ENCODE measurements at places on chromosomes 7 and 10.

DNA sequence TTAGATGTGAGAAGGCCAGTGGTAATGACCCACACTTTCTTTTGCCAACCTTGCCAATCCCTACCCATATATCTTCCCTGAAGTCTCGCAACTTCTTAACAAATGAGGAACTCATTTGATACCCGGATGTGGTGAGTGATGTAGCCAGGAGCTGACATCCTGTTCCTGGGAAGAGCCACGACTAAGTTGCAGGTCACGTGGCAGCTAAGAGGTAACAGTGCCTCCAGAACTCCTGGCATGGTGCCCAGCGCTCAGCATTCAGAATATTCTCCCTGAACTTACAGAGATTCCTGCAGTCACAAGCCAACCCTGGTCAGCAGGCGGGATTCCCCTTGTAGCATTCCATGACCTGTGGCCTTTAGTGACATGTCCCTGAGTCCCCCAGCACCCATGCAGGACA, 282.5 kb downstream of the GALNT17 start:
- no peak overlapping the region for H3K27ac ChIP-seq
- no peak for DNase-seq
- peaks cover 24% of the 10 kb centered on the region for H3K36me3 ChIP-seq

- H3K4me1 ChIP-seq, result no peaks in the 10 kb centered on the region
- no peak overlapping the region for H3K27ac ChIP-seq
- H3K27me3 ChIP-seq, result no peaks in the 10 kb centered on the region
- no peaks in the 10 kb centered on the region for H3K36me3 ChIP-seq
- H3K4me3 ChIP-seq, result no peak overlapping the region
Measured at GRCh38 chr7:44144426-44144967, 3.4 kb upstream of the MYL7 start.

DNA sequence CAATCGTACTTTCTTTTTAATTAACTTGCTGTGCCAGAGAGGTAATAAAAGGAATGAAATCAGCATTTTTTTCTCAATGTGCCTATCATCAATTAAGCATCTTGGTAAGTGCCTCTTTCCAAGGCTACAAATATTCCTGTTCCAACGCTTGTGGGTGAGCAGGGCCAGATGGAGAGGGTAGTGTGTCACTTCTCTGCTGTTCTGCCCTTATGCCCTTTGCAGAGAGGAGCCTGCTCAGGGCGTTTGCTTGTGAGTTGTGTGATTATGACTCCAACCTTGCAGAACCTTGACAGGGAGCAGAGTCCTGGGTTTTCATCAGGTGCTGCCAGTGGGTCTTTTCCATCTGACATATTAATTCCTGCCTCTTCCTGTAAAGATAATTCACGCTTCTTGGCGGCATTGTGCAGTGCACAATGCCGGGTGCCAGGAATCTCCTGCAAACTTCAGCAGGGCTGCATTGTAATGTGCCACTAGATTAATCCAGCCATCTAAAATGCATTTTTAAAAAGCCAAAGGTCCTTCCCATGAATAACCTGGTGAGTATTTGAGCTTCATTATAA, 234.4 kb downstream of the ARHGAP12 start:
- no peaks in the 10 kb centered on the region for H3K27me3 ChIP-seq
- H3K4me1 ChIP-seq, result peaks cover 14% of the 10 kb centered on the region
- no peak for DNase-seq
- no peak overlapping the region for H3K4me3 ChIP-seq

GRCh38 chr10:75226656-75227055, 9.1 kb downstream of the COMTD1 start:
- peak overlapping the region; percentile 74 for H3K27ac ChIP-seq
- H3K4me3 ChIP-seq, result no peak overlapping the region

DNA sequence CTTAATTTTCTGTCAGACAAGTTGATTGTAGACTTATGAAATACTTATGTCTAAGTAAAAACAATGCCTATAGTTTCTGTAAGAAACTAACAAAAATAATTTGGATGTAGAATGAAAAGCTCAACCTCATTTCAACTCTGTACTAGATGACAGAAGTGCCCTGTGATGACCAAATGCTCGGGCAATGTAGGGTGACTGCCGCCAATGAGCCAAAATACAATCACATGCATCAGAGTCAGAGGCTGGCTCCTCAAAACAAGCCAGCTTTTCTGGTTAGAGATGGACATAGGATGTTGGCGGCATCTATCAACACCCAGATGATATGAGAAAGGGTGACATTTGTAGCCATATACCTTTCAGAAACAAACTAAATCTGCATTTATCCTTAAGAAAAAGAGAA, 23.9 kb downstream of the LMOD2 start:
- H3K36me3 ChIP-seq, result peaks cover 5% of the 10 kb centered on the region
- no peaks in the 10 kb centered on the region for H3K27me3 ChIP-seq
- H3K4me1 ChIP-seq, result peaks cover 9% of the 10 kb centered on the region
- no peak overlapping the region for H3K4me3 ChIP-seq
- no peak for DNase-seq

- no peaks in the 10 kb centered on the region for H3K27me3 ChIP-seq
- no peaks in the 10 kb centered on the region for H3K36me3 ChIP-seq
- no peak overlapping the region for H3K4me3 ChIP-seq
- DNase-seq, result no peak
- H3K4me1 ChIP-seq, result no peaks in the 10 kb centered on the region
Measured at GRCh38 chr7:124773339-124773738, 7.7 kb upstream of the GPR37 start.

DNA sequence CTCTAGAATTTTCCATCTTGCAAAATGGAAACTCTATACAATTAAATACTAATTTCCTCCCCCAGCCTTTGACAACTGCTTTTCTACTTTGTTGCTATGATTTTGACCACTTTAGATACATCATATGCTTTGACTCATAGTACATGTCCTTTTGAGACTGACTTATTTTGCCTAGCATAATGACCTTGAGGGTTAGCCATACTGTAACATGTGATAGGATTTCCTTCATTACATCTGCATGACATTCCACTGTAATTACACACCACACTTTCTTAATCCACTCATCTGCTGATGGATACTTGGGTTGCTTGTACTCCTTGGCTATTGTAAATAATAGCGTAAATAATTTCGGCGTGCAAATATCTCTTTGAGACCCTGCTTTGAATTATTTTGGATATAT, 127.7 kb downstream of the JAZF1 start:
- no peak for DNase-seq
- H3K4me3 ChIP-seq, result no peak overlapping the region
- no peaks in the 10 kb centered on the region for H3K36me3 ChIP-seq
- H3K27me3 ChIP-seq, result no peaks in the 10 kb centered on the region

- no peak overlapping the region for H3K4me3 ChIP-seq
- no peak for DNase-seq
- H3K27ac ChIP-seq, result no peak overlapping the region
- H3K27me3 ChIP-seq, result no peaks in the 10 kb centered on the region
Measured at GRCh38 chr7:53111031-53111430, 75.6 kb downstream of the POM121L12 start.

- H3K27me3 ChIP-seq, result no peaks in the 10 kb centered on the region
- no peak for DNase-seq
- no peaks in the 10 kb centered on the region for H3K4me1 ChIP-seq
Measured at GRCh38 chr7:131008840-131009711, 275.1 kb upstream of the KLF14 start.

- H3K4me3 ChIP-seq, result no peak overlapping the region
- no peak for DNase-seq
- H3K36me3 ChIP-seq, result no peaks in the 10 kb centered on the region
- no peaks in the 10 kb centered on the region for H3K27me3 ChIP-seq
Measured at GRCh38 chr10:106338486-106338885, 826.0 kb downstream of the SORCS1 start.

DNA sequence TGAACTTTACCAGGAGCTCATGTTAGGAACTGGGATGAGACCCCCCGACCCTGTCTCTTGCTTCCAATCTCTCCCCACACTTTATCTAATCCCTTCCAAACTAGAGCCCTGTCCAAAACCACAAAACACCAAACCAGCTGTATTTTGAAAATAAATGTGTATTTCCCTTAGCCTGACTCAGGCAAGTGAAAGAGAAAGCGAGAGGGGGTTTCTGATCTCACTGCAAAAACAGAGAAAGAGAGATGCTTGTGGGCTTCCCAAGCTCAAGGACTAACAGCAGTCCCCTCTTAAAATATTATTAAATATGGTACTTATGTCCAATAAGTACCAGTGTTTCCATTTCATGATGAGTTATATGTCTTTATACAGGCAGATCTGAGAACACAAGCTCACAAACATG, 122.0 kb downstream of the AGMO start:
- DNase-seq, result no peak
- no peaks in the 10 kb centered on the region for H3K27me3 ChIP-seq
- H3K27ac ChIP-seq, result no peak overlapping the region
- H3K4me1 ChIP-seq, result no peaks in the 10 kb centered on the region
- H3K4me3 ChIP-seq, result no peak overlapping the region

GRCh38 chr7:157089100-157089610, 49.6 kb upstream of the UBE3C start:
- H3K36me3 ChIP-seq, result no peaks in the 10 kb centered on the region
- DNase-seq, result no peak
- no peaks in the 10 kb centered on the region for H3K4me1 ChIP-seq
- H3K27ac ChIP-seq, result no peak overlapping the region
- peaks cover 14% of the 10 kb centered on the region for H3K27me3 ChIP-seq

- H3K4me1 ChIP-seq, result no peaks in the 10 kb centered on the region
- no peaks in the 10 kb centered on the region for H3K27me3 ChIP-seq
- no peaks in the 10 kb centered on the region for H3K36me3 ChIP-seq
- no peak overlapping the region for H3K4me3 ChIP-seq
- H3K27ac ChIP-seq, result no peak overlapping the region
- DNase-seq, result no peak
Measured at GRCh38 chr10:33441561-33441960, 107.1 kb upstream of the NRP1 start.
